Esophagus muscularis mucosa (tissue), 4 donors: ENCODE measurements at places on chromosomes 13 and 19. TPM values are rescaled to one million over a fixed set of nuclear protein-coding genes. Genes with fewer than 3 reads are reported as not detected.

DAPK3 gene
- total RNA-seq, result 206 TPM

CD37 gene
- total RNA-seq, result 10.0 TPM

KLK4 gene
- not detected for total RNA-seq

ICAM5 gene
- total RNA-seq, result 0.33 TPM

ZNF98 gene
- total RNA-seq, result 0.17 TPM

IZUMO2 gene
- total RNA-seq, result not detected

PINLYP gene
- total RNA-seq, result 3.8 TPM

TNNT1 gene
- not detected for total RNA-seq

GRCh38 chr13:76809389-76809788 lies 76.8 kb downstream of the KCTD12 start:
- H3K4me1 ChIP-seq, result peaks cover 17% of the 10 kb centered on the region
- no peak overlapping the region for H3K4me3 ChIP-seq

- H3K4me1 ChIP-seq, result no peaks in the 10 kb centered on the region
- no peak overlapping the region for H3K27ac ChIP-seq
- no peak for DNase-seq
- no peak overlapping the region for H3K4me3 ChIP-seq
Observed at GRCh38 chr13:22744688-22745452, 435.9 kb upstream of the SGCG start.

DNA sequence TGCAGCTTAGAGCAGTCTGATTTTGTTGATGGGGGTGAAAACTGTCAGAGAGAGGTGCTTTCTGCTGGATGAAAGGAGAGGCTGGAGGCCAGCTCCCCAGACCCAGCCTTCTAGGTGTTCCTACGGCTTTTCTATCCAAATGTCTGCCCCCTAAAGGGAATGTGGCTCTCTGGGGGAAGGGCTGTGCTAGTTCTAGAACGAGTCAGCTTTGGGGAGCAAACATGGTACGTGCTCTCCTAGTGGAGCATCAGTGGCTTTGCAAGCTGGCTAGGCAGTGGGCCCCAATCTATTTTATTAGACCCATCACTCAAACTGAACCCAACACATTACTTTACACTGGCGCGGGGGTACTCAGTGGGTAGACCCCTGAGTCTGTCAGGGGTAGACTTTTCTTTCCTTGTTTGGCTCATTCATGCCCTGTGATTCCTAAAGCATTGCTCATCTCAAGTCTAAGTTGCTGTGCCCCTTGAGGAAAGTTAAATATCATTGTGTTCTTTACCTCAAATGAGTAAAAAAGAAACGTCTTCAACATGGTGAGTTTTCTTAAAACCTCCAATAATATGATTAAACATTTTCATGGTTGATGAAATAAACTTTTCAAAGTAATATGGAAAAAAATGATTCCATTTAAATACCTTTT lies 254.9 kb downstream of the DLEU7 start:
- no peak overlapping the region for H3K4me3 ChIP-seq
- no peaks in the 10 kb centered on the region for H3K4me1 ChIP-seq
- no peak for DNase-seq
- no peak overlapping the region for H3K27ac ChIP-seq

GRCh38 chr13:98199480-98199879 lies 22.4 kb upstream of the RNF113B start:
- no peaks in the 10 kb centered on the region for H3K36me3 ChIP-seq
- no peaks in the 10 kb centered on the region for H3K27me3 ChIP-seq
- no peak overlapping the region for H3K4me3 ChIP-seq

DNA sequence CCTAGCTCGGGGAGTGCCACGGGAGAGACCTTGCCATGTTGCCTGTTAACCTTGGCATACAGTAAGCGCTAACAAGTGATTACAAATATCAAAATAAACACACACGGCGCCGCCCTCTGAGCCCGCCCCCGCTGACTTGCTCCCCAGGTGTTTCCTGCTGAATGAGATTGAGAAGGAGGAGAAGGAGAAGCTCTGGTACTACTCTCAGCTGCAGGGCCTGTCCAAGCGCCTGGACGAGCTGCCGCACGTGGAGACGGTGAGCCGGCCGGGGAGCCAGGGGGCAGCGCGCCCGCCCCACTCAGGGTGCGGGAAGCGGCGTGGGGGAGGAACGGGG lies 5.0 kb downstream of the APC2 start:
- H3K27me3 ChIP-seq, result peaks cover 80% of the 10 kb centered on the region
- peaks cover 8% of the 10 kb centered on the region for H3K4me1 ChIP-seq
- H3K4me3 ChIP-seq, result no peak overlapping the region

- no peaks in the 10 kb centered on the region for H3K4me1 ChIP-seq
- H3K36me3 ChIP-seq, result no peaks in the 10 kb centered on the region
- peak; percentile 91 for DNase-seq
- H3K27ac ChIP-seq, result no peak overlapping the region
Observed at GRCh38 chr19:41703602-41704293, 4.7 kb upstream of the CEACAM5 start.

- H3K27ac ChIP-seq, result no peak overlapping the region
- H3K4me3 ChIP-seq, result no peak overlapping the region
- no peak for DNase-seq
- no peaks in the 10 kb centered on the region for H3K36me3 ChIP-seq
- H3K4me1 ChIP-seq, result no peaks in the 10 kb centered on the region
- H3K27me3 ChIP-seq, result no peaks in the 10 kb centered on the region
Observed at GRCh38 chr13:94305463-94305862, 174.0 kb downstream of the DCT start.

DNA sequence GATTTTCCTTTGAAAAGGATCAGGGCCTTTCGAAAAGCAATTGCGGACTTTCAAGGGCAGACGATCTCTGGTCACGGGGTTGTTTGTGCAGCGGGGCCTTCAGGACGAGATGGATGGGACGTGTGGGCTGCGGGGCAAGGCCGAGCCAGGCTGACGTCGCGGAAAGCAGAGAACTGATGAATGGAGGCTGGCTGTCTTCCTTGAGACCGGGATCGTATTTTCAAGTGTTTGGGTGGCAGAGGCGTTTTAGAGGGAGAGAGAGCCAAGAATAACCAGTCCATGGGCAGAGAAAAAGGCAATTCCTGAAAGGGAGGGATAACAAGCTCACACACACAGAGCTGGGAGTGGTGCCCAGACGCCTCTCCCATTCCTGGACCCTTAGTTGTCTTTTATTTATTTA lies 138.9 kb upstream of the USP29 start:
- H3K4me1 ChIP-seq, result no peaks in the 10 kb centered on the region
- no peak overlapping the region for H3K27ac ChIP-seq
- H3K27me3 ChIP-seq, result no peaks in the 10 kb centered on the region
- H3K36me3 ChIP-seq, result no peaks in the 10 kb centered on the region
- no peak overlapping the region for H3K4me3 ChIP-seq

GRCh38 chr13:113273321-113273720 lies 23.7 kb upstream of the LAMP1 start:
- no peaks in the 10 kb centered on the region for H3K27me3 ChIP-seq
- H3K4me1 ChIP-seq, result peaks cover 5% of the 10 kb centered on the region

DNA sequence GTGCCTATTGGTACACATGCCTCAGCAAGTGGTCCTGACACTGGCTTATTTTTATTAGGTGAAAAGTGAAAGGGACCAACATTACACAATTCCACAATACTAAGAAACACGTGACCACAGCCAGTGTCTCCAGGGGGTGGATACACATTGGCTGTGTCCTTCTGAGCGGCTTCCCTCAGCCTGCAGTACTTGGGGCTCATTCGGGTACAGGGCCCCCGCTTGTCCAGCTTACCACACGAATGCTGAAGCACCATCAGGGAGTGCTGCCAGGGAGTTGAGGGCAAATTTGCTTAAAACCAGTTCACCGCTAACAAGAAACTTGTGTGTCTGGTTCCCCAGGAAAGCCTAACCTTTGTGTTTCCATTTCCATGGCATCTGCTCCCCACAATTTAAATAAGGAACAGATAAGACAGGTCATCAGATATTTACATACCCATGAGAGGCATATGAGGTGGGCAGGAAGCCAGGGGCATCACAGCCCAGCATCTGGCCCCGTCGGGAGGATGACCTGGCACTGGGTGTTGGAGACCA lies 23.3 kb downstream of the PBX4 start:
- H3K4me3 ChIP-seq, result no peak overlapping the region
- H3K27ac ChIP-seq, result no peak overlapping the region
- no peaks in the 10 kb centered on the region for H3K27me3 ChIP-seq

GRCh38 chr13:40464337-40465014 lies 202.0 kb downstream of the FOXO1 start:
- DNase-seq, result no peak
- H3K27me3 ChIP-seq, result no peaks in the 10 kb centered on the region
- no peaks in the 10 kb centered on the region for H3K36me3 ChIP-seq
- no peaks in the 10 kb centered on the region for H3K4me1 ChIP-seq
- H3K27ac ChIP-seq, result no peak overlapping the region

- peak overlapping the region; percentile 50 for H3K4me3 ChIP-seq
- H3K36me3 ChIP-seq, result no peaks in the 10 kb centered on the region
- peaks cover 28% of the 10 kb centered on the region for H3K27me3 ChIP-seq
- no peak for DNase-seq
- peaks cover 4% of the 10 kb centered on the region for H3K4me1 ChIP-seq
Observed at GRCh38 chr13:24541127-24541475, 28.5 kb upstream of the PARP4 start.

- H3K4me1 ChIP-seq, result peaks cover 65% of the 10 kb centered on the region
- H3K4me3 ChIP-seq, result peak overlapping the region; percentile 93
- H3K27me3 ChIP-seq, result no peaks in the 10 kb centered on the region
- DNase-seq, result no peak
- H3K36me3 ChIP-seq, result no peaks in the 10 kb centered on the region
- peak overlapping the region; percentile 92 for H3K27ac ChIP-seq
Observed at GRCh38 chr19:5292453-5292821, 48.2 kb downstream of the PTPRS start.

- H3K27ac ChIP-seq, result no peak within 1 kb of the TSS
- peaks cover 19% of the 10 kb centered on the region for H3K4me1 ChIP-seq
- peaks cover 3% of the 10 kb centered on the region for H3K36me3 ChIP-seq
- DNase-seq, result no peak
Observed at GRCh38 chr19:19627621-19628500, at the start of gene LPAR2. LPAR2 (minus strand) TSS chr19:19628220; CDS start chr19:19627275, 945 bp downstream.

DNA sequence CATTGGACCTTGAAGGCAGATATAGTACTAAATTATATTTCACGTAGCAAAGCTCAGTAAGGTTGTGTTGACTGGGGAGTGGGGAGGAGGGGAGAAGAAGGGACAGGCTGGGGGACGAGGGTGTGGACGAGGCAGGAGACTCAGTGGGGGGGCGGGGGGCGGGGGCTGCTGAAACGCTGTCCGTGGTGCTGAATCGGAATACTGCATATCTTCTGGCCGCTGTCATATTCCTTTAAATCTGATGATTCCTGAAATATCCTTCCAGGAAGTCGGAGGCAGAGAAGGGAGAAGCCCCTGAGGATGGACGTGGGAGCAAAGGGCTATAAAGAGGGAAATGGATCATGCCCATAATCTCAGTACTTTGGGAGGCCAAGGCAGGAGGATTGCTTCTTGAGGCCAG lies 34.7 kb upstream of the CASP14 start:
- H3K4me1 ChIP-seq, result no peaks in the 10 kb centered on the region
- H3K4me3 ChIP-seq, result no peak overlapping the region
- H3K36me3 ChIP-seq, result no peaks in the 10 kb centered on the region
- peaks cover 5% of the 10 kb centered on the region for H3K27me3 ChIP-seq

DNA sequence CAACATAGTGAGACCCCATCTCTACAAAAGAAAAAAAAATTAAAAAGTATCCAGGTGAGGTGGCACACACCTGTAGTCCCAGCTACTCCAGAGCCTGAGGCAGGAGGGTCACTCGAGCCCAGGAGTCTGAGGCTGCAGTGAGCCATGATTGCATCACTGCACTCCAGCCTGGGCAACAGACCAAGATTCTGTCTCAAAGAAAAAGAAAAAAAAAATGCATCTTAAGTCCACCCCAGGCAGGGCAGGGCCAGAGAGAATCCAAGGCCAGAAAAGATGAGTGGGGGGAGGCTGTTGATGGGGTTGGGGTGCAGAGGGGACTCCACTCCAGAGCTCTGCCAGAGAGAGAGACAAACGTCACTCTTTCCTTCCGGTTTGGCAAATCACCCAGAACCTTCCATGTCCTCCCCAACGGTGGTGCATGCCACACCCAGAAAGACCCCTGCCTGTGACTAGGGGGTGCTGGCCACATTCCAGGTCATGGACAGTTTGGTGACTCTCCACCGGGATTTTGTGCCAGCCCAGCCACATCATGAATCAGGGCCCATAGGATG lies 431 bp downstream of the FUT3 start:
- no peak overlapping the region for H3K27ac ChIP-seq
- DNase-seq, result no peak
- H3K4me1 ChIP-seq, result no peaks in the 10 kb centered on the region

DNA sequence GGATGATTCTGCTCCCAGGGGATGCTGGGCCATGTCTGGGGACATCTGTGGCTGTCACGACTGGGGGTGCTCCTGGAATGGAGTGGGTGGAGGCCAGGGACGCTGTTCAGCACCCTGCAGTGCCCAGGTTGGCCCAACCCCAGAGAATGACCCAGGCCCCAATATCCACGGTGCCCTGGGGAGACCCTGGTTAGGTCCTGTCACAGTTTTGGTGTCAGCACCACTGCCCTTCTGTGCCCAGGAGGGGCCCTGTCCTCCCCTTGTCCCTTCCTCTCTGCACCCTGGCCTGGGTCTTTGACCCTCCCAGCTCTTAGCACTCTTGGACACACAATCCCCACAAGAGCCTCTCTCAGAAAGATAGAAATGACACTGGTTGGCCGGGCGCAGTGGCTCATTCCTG lies 85.3 kb downstream of the GADD45B start:
- no peak overlapping the region for H3K4me3 ChIP-seq
- no peak for DNase-seq
- H3K27me3 ChIP-seq, result no peaks in the 10 kb centered on the region
- no peaks in the 10 kb centered on the region for H3K36me3 ChIP-seq

DNA sequence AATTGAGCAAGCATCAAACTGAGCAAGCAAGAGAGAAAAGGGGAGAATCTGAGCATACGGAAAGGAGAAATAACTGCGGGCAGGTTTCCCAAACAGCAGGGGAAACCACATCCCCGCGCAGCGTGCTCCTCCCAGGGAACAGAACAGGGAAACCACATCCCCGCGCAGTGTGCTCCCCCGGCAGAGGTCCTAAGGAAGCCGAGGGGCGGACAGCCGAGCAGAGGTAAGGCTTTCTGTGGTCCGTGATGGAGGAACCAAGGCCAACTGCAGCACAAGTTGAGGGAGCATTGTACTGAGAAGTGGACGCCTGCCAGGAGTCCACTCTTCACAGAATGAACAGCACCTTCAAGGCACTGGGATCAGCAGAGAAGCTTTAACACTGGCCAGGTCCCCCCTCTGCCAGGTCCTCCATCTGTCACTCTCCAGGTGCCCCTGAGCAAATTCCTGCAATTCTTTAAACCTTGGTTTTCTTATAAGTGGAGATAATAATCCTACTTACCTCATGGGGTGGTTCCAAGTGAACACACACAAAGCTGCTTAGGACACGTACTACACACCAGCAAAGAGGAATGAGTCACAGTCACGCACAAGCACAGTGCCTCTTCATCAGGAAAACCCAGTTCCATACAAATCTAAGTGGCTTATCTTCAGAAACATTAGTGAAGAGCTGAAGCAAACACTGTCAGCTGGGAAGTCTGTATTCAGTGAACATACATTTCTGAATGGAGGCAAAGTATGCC lies 23.0 kb upstream of the LAMP1 start:
- DNase-seq, result no peak
- no peak overlapping the region for H3K4me3 ChIP-seq
- no peaks in the 10 kb centered on the region for H3K36me3 ChIP-seq
- H3K27me3 ChIP-seq, result no peaks in the 10 kb centered on the region
- no peak overlapping the region for H3K27ac ChIP-seq
- H3K4me1 ChIP-seq, result no peaks in the 10 kb centered on the region
